ENCODE measurements at places on chromosomes 6 and 20.
A peak's percentile ranks its signal among the peaks of the same experiment; 100 is the strongest.

GRCh38 chr6:125050663-125051318 is 88.6 kb downstream of the RNF217 start:
- no peak for DNase-seq

GRCh38 chr6:125829433-125829832 is 38.7 kb downstream of the NCOA7 start:
- DNase-seq, result no peak

DNA sequence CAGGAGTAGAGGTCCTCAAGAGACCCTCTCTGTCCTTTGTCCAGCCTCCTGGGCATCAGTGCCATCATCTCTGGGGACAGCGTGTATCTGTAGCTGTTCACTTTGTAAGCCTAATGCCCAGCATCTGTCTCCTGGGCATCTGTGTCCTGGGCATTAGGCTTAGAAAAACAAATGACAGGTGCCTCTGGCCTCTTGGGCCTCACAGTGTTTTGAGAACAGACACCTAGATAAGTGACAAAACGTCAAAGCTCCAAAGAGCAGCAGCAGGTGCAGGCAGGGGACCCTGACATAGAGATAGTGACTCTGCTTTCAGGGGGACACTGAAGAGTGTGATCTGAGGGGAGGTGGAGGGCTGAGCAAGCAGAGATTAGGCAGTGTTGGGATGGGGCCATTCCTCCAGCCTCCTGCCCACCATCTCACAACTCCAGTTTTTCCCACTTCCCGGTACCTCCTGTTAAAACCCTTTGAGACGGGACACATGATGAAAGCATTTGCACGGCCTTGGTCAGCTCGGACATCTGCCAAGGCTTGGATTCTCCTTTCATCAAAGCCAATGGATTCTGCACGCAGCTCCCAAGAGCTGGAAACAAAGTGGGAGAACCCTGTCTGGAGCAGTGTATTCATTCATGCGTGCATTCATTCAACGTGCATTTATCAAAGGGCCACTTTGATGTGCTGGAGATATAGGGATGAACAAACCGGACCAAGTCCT is 55.5 kb upstream of the CD93 start:
- no peak for DNase-seq

- DNase-seq, result no peak
These were observed 134.1 kb upstream of the C6orf118 start for GRCh38 chr6:165443462-165443861.

DNA sequence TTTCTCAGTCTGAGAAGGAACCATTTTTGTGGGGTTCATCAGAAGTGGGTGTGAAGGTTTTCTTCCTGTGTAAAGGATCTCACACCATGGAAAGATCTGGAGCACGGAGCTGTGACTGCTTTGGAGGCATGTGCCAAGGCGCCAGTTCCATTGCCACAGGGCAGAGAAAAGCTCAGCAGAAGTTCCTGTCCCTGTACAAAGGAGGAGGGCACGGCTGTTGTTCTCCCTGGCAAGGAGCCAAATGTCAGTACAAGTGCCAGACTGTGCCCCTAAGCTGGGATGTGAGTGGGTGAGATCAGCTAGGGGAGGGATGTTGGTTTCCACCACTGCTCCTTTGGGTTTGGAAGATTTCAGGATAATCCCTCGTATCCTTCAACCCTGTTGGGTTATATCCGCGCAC is 117.3 kb downstream of the CRYBG1 start:
- no peak for DNase-seq

GRCh38 chr20:17690144-17690543 is 8.1 kb upstream of the RRBP1 start:
- no peak for DNase-seq

DNA sequence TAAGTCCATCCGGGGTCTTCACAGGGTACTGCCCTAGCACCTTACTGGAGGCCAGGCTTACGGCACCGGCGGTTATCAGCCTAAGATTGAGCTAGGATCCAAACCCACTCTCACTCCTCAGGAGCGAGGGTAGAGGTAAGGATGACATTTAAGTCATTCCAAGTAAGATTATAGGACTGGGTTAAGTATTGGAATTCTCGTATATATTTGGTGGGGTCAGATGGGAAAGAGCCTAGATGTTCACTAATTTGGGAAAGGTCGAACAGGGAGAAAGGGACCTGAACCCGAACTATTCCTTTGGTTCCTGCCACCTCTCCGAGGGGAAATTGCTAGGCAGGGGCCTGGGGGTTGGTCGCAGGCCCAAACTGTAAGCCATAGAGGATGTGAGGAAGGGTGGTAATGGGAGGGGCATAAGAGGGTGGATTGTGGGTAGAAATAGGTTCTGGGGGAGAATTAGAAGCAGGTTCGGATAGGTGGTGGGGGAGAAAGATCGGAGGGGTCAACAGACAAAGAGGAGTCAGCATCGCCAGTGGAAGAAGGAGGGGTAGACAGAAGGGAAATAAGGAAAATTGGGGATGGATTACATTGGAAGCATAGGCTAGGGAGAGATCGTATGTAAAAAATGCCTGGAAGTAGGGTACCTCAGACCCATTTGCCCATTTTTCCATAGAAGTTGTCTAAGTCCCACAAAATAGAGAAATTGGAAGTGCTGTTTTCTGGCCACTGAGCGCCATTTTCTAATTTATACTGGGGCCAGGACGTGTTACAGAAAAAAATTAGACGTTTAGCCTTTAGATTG is 747.1 kb upstream of the ADGRB3 start:
- DNase-seq, result no peak

DNA sequence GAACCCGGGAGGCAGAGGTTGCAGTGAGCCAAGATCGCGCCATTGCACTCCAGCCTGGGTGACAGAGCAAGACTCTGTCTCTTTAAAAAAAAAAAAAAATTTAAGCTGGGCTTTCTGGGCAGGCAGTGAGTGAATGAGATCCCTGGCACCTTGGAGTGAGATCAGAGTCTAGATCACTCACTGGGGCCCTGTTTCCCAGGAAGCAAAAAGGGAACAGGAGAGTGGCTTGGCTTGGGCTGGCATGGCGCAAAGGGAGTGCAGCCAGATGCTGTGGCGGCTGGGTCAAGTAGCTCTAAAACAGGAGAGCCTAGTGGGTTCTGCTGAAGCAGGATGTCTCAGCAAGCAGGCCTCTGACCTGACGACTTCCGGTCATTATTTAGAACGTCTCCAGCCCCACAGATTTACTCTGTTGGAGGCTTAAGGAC is 10.4 kb downstream of the PLCG1 start:
- DNase-seq, result peak; percentile 82

DNA sequence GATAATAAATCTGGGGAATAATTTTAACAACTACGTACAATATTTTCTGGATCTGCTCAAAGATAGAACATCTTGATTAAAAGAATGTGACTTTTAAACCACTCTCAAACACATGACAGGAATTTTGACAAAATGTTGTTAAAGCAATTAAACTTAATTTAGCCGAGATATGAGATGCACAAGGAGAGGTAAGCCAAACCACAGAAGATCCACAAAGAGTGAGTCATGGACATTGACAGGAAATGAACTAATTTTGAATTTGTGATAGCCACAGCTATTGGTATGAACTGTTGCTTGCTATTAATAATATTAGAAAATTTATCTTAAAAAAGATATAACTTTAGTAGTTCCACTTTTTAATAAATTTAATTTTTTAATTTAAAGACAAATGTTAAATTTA is 27.8 kb upstream of the VGLL2 start:
- DNase-seq, result no peak

- DNase-seq, result no peak
These were observed 34.7 kb downstream of the TAF4 start for GRCh38 chr20:62030834-62031434.

- no peak for DNase-seq
These were observed 31.1 kb downstream of the VSTM2L start for GRCh38 chr20:37933786-37934633.

DNA sequence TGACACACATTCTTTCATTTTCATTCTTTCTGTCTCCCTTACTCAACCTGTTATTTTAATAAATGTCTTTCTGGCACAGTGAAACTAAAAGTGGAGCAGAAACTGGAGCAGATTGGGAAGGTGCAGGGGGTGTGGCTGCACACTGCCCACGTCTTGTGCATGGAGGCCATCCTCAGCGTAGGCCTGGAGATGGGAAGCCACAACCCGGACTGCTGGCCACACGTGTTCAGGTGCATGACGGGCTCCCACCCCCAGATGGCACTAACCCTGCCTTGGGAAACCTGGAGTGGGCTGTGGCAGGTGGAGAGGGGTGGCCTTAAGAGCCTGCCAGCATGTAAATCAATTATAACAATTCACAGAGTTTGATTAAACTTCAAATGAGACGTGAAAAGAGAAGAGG is 71.4 kb upstream of the PBOV1 start:
- DNase-seq, result no peak

DNA sequence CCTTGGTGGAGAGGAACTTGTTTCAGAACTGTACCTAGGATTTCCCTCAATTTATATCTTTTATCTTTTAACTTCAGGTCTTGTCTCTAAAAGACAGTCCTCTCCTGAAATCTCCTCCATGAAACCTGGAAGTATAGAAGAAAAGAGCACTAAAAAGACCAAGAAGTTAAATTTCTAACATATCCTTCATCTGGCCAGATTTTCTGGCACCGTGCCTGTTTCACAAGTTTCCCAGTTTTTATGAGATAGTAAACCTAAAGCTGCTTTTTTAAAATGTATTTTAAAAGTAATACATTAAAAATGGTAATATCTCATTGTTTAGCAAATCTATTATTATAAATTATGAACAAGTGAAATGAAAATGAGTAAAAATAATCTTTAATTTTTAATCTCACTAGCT is 348.3 kb upstream of the RSPO3 start:
- DNase-seq, result no peak

- no peak for DNase-seq
These were observed 382.7 kb downstream of the THBS2 start for GRCh38 chr6:168870982-168871381.

- no peak for DNase-seq
These were observed 428.6 kb downstream of the TFAP2A start for GRCh38 chr6:9986273-9986672.

DNA sequence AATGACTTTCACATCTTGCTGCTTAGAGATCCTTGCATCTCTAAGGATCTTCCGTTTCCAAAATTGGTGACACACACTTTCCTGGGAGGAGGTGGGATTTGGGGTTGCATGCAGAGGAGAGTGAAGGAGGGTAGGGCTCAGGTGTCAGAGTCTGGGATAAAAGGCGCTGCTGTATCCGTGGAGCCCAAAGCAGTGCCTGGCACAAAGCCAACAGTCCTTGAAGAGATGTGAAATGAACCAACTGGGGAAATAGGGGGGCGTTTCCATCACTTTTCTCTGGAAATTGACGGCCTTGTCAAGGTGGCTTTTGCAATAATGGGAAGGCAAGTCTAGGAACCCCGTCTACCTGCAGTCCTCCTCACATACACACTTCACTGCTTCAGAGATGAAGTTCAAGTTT is 59.5 kb upstream of the NELFCD start:
- no peak for DNase-seq

DNA sequence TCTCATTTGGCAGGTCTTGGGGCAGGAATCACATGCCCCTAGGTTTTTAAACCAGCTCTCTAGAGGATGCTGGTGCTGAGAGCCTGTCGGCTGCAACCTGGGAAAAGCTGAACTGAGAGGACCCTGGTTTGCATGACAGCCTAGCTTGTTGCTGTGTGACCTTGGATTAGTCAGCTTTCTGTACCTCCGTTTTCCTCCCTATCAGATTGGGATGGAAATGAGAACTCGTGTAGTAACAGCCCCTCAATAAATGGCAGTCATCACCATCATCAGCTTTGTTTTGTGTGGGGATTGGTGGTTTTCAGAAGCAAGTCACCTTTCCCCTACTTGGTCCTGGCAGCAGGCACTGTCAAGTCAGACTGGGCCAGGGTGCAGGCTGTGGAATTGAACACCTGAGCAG is 75.2 kb upstream of the MYL9 start:
- DNase-seq, result no peak

DNA sequence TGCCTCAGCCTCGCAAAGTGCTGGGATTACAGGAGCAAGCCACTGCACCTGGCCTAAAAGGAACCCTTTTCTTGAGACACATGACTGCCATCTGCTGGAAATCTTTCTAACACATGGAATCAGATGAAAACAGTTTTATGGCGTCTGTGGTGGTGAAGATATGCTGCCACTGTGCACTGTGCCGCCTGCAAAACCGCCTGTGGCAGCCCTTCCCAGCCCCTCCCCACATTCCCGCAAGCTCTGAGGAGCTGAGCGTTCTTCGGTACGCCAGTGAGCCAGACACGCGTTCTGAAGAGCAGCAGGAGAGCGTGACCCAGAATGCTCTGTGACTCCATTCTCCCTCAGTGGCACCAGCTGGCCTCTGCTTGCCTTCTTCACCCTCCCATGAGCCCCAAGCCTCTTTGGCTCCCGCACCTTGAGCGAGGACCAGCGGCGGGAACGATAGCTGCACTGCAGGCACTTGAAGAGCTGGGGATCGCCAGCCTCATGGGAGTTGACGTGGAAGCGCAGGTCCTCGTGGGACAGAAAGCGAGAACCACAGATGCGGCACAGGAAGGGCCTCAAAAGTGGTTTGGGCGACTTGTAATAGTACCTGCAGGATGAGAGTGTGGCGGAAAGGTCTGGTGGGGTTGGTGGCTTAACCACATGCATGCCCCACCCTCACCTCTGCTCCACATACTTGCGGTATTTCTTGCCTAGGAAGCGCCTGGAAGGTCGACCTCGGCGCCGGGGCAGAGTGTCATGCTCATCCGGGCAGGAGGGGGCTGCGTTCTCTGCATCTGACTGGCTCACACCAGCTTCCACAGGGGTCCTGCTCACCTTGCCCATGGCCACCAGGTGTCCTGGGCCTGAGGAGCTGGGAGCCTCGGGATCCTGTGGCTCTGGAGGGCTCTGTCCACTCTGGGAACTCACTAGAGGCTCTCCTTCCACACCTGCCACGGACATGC is 8.7 kb downstream of the ZNF335 start:
- DNase-seq, result no peak

GRCh38 chr6:40700006-40700580 is 112.9 kb upstream of the LRFN2 start:
- no peak for DNase-seq

- DNase-seq, result no peak
These were observed 246.7 kb upstream of the AFDN start for GRCh38 chr6:167579806-167580618.

GRCh38 chr6:26604026-26604425 is 7.3 kb downstream of the ABT1 start:
- DNase-seq, result no peak

DNA sequence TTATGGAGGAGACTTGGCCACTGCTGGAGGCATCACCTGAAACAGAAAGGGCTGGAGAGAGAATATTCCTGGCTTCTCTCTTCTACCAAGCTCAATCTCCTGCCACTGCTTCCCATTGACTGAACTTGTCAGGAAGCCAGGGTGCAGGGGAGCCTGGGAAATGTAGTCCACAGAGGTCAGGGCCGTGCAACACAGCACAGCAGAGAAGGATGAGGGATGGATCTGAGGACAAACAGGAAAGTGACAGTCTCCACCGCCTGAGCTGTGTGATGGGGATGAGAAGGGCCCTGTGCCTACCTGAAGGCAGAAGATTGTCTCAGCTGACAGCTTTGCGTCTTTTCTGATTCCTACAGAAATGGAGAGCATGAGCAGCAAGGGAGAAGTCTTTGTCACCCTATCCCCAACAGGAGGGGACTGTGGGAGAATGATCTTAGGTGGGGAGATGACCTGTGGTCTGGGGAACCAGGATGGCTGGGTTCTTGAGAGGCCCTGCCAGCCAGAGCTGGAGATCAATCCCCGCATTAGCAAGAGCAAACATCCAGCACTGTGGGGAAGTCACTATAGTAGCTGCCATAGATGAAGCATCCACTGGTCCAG is 114.2 kb downstream of the SNX5 start:
- no peak for DNase-seq
